ENCODE measurements at places on chromosomes 7 and 10. TPM values are rescaled to one million over a fixed set of nuclear protein-coding genes. Genes with fewer than 3 reads are reported as not detected.

Gene MCU
- total RNA-seq = 35.2 TPM

Gene CCDC126
- total RNA-seq = 8.5 TPM

Gene HOXA1
- total RNA-seq = not detected

Gene PRSS37
- total RNA-seq = not detected

Gene PON3
- total RNA-seq = not detected

Gene AKR1C4
- total RNA-seq = not detected

Gene PTPRZ1
- total RNA-seq = not detected

Measured in activated naive CD4-positive, alpha-beta T cell treated with anti-CD3 and anti-CD28 coated beads, Interleukin-2, amount 50 U/mL, for 72 hours (primary cell).